Cortex of kidney (tissue), 1 donor: ENCODE measurements at places on chromosomes 1 and 21.

DNA sequence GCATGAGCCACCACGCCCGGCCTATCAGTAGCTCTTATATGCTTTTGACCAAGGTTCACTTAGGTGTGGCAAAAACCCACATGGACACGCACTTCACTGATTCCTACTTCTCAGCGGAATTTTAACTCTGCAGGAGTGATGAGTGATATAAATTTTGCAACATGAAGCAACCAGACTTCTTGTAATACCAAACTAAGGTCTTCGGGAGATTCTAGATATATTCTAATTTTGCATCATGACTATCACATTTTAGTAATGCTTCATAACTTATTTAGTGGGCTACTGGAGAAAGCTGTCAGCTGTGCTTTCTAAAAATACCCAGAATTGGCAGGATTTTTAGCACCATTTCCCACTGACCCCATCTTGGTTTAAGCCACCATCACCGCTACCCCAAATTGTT, 27.8 kb downstream of the RHCE start:
- no peak for DNase-seq

- no peak for DNase-seq
Measured at GRCh38 chr1:73765551-73766233, 432.3 kb downstream of the LRRIQ3 start.

GRCh38 chr1:111990878-111991718, 1.6 kb upstream of the KCND3 start:
- no peak for DNase-seq

DNA sequence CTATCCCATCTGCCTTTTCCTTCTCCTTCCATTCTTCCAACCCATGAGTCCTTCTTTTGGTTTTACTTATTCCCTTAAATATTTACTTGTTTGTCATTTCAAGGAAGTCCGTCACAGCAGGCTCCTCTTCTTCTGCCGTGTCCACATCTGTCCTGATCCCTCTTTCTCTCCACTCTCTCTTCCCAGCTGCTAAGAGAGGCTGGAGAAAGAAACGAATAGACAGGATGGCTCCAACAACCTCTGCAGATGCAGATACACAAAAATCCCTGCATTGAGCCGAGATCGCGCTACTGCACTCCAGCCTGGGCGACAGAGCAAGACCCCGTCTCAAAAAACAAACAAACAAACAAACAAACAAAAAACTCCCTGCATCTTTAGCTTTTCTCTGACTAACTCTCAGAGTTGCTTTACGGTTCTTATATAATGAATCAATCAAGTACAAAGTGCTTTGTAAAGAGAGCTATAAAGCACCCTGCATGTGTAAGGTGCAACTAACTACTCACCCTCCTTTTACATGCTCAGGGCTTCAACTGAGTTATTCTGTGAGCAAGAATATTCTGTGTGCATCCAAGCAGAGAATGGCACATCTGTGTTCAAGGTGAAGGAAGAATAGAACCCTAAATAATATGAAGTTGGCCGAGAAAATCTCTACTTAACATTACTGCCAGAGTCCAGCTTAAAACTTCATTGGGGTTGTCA, 3.8 kb upstream of the SAMD13 start:
- no peak for DNase-seq

DNA sequence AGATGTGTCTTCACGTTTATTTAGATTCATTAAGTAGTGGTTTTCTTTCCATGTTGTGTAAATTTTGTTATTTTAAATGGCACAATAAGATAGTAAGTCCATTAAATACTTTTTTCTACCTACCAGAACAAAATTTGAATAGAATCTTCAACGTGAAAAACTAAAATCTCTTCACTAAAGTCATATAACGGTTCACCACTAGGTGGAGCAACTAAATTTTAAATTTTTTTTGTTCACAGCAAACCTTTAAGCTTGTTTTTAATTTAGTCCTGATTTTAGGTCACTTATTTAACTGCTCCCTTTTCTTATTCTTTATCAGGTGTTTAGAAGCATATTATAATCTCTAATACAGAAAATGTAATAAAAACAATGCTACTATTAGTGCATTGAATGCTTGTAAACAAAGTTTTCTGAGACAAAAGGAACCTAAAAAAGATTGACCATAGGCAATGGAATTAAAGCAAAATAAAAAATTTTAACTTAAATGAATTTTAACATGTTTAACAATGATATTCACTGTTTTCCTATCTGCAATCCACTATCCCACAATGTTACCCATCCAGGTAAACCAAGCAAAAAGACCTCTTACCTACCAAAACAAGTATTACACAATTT, 28.3 kb upstream of the PKN2 start:
- DNase-seq, result no peak

DNA sequence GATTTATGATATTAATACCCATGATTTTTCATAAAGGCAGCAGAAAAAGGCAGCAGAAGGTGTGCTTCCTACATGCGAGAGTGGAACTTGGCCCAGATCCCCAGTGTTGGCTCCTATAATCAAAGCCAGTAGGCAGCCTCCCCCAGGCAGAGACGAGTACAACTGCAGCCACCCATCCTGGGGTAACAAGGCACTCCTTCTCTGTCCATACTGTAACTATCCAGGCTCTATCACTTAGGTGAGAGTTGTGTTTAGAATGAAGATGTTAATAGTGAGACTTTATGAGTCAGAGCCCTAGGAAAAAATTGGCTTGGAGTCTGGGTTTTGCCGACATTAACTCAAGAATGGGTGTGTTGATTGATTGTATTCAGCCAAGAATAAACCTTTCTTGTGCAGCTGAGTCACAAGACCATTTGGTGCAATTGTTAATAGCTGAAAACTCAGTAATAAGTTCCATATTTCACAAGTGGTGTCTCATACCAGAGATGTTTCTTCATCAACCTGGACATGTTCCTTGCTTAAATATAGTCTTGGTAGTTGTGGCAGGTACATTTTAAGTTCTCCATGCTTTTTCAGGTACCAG, 322.3 kb downstream of the DUSP10 start:
- DNase-seq, result no peak

GRCh38 chr1:202624088-202624780, 86.0 kb downstream of the SYT2 start:
- DNase-seq, result no peak

DNA sequence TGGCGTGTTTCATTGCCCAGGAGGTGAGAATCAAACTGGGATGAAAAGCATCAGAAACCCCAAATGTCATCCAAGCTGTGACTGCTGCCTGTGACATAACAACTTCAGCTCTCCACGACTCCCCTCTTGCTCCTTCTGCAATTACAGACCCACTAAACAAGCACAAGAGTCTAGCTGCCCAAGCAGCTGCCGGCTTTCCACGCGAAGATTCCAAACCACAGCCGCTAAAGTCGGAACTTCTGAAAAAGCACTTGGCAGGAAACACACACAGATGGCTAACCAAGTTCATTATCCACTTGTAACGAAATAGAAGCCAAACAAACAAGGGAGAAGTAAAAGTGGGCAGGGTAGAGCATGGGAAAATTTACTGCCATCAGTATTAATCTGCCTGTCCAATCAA, 198.1 kb downstream of the SLC35F3 start:
- DNase-seq, result no peak

DNA sequence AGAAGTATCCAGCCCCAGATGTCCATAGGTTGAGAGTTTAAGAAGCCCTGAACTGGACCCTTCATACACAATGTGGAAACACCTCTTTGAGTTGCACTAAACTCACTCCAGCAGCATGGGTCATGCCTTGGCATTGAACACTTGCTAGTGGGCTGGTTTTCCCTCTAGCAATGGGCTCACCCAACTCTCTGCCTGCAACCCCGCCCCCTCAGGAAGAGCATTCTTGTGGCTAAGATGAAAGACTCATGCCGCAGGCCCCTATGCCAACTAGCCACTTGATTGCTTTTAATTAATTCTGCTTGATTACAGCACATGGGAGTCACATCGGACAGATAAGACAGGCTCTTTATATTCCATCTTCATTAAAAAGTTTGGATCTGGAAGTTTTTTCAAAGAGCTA, 136.5 kb upstream of the GJB5 start:
- DNase-seq, result no peak

DNA sequence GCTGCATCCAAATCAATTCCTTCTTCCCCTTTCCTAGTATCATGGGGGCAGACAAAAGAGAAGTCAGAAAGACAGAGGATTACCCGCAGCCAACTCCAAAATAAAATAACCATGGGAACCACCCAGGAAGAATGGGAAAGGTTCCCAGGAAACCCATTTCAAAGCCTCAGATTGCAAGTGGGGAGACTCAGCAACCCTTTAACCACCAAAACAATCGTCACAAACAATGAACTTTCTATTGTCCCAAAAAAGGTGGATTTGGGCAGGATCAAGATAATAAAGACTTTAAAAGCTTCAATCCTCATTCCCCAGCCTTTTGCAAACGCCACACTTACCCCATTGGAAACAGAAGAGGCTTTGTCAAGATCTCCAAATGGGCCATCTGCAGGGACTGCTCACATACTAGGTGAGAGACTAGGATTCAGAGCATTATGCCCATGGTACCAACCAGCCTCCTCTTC, 5.1 kb downstream of the TIAM1 start:
- no peak for DNase-seq

DNA sequence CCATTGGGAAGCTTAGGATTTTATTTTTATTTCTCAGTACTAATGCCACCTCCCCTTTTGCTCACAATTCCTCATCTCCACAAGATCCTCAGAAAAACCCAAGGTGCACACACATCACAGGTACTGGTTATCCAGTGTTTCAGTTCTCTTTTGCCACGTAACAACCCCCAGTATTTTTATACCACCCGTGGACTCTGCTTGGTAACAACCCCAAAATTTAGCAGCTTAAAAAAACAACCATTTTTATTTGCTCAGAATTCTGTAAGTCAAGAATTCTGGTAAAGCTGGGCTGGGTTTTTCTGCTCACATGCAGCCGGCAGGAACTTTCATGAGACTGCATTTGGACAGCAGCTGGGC, 180.0 kb downstream of the KAZN start:
- DNase-seq, result no peak

- no peak for DNase-seq
Measured at GRCh38 chr1:157274698-157275534, 136.7 kb upstream of the ETV3 start.

DNA sequence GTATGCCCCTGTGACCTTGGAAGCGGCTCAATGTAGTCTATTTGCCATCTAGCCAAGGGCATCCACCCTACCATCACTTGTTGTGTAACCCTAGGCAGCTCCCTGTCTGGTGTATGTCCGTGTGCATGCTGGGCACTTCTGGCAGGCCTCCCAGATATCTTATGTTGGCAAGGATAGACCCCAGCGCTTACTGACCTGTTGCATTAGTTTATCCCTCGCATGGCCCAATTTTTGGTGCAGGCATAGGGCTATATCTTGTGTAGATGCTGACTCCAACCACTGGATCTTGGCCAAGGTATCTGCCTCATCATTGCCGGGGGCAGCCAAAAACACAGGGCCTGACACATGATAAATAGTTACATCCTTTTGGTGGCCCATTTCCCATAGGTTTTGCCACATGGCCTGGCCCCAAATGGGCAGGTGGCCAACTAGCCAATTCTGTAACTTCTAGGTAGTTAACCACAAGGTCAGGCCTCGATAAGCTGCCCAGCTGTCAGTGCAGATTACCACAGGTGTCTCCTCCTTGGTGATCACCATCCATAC, 14.0 kb upstream of the TBX19 start:
- no peak for DNase-seq

DNA sequence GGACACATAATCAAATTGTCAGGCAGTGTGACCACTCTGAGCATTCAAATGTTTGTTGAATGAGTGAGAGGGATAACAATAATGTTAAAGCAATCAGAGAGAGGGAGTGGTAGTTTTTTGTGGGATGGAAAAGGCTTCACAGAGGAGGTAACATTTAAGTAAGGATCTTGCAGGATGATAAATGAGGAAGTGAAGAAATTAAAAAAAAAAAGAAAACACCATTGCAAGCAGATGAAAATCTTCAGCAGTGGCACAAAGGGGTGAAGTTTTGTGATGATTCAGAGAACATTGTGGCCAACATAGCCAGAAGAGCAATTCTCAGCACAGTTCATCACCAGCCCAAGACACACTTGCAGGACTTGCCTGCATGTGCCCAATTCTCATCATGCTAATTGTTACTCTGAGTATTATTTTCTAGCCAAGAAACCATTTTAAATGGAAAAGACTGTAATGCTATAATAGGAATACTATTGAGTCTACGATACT, 35.0 kb downstream of the OVGP1 start:
- no peak for DNase-seq

DNA sequence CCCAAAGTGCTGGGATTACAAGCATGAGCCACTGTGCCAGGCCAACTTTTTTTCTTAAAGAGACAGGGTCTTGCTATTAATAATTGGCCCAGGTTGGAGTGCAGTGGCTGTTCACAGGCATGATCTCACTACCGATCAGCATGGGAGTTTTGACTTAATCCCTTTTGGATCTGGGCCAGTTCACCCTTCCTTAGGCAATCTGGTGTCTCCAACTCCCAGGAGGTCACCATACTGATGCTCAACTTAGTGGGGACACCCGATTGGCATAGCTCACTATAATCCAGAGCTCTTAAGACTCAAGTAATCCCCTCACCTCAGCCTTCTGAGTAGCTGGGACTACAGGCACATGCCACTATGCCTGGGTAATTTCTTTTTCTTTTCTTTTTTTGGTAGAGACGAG, 64.2 kb upstream of the SCYL3 start:
- DNase-seq, result no peak

DNA sequence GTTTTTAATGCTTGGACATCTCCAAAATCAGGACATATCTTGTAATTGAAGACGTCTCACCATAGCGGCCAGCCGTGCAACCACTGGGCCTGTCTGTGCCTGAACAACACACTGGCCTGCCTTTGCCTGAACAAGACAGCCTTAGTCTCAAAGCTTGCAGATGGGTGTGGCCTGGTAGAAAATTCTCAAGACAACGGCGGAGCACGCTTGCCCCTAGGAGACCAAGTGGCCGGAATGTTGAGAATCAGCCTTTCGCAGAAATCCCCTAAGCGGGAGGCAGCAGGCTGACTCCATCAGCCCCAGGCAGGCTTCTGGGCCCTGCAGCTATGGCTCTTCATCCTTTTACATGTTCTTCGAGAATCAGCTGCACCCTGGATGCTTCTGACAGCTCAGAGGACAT, 98.0 kb upstream of the C1orf174 start:
- no peak for DNase-seq

- no peak for DNase-seq
Measured at GRCh38 chr21:33067457-33067856, 2.5 kb upstream of the OLIG1 start.

- no peak for DNase-seq
Measured at GRCh38 chr1:230797942-230798365, 50.8 kb downstream of the CAPN9 start.

DNA sequence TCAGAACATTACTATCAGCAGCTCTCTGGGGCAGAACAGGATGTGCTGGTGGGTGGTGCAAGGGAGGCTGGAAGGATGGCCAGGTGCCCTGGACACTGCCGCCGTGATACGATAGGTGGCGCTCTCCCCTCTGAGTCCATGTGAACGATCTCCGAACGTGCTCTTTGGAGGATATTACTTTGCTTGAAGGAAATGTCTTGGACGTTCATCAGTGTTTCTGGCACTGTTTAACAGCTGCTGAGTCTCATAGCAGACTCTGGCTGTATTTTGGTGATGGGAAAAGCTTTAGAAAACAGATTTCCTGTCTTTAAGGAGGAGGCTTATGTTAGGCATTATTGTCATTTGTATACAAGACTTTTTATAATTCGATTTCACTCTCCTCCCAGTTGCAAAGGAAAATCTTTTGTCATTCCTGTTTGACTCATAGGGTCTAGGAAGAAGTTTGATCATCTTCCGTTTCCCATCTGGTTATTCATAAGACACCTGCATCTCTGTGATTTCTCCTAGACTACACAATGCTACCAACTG, 386.2 kb upstream of the ADGRL2 start:
- no peak for DNase-seq

GRCh38 chr1:41504114-41505035, 19.9 kb upstream of the EDN2 start:
- no peak for DNase-seq
